Stimulated activated memory B cell treated with anti-CD40 and anti-IgM and Interleukin-4, amounts not matched to agents 10 μg/mL and 1 μg/mL and 100 μg/mL, for 72 hours (primary cell): ENCODE measurements at places on chromosomes 6 and 20.

GRCh38 chr6:166381733-166382499, 824 bp downstream of the MPC1 start:
- peak; percentile 59 for ATAC-seq

- ATAC-seq: no peak
Observed at GRCh38 chr6:96499781-96500180, 21.8 kb upstream of the UFL1 start.

DNA sequence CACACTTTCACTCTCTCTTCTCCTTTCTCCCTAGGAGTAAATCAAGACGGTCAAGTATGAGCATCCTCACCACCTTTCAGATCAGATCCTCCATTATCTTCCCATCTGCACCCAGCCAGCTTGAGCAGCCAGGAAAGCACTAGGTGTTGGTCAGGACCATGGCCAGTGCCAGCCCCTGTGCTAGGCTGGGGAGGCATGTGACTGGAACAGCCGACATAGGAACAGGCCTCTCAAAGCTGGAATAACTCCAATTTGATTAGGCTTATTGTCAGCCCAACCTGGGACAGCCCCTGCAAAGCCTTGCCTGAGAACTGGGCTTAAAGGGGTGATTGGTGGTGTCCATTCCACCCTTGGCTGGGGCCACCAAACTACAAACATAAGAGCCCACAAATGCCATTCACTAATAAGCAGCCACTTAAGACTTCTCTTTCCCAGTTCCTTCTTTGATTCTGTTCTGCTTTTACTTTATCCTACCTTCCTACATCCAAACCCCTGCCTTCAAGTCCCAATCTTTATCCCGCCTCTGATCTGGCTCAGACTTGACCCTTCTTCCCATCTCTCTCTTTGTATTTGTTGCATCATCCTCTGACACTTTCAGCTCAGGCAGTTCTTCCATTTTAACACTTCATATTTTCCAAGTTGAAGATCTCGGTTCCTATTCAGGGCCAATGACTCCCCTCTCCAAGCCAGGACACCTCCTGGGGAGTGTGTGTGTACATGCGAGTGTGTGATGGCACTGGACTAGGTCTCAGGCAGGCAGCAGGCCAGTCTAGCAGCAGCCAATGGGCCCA, 4.5 kb upstream of the TREM2 start:
- no peak for ATAC-seq

DNA sequence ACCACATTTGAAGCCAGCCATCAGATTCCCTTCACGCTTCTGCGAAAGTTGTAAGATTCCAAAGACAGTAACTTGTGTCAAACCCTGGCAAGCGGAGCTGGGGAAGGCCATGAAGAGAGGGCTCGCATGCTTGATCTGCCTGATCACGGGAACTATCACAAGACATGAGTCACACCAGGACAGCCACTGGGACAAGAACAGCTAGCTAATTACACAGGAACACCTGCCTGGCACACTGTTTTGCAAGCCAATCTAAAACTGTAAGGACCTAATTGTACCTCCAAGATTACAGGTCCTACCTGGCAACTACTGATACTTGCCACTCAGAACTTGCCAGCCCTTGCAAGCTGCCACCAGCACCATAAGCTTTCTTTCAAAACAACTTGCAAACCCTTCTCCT, 289.3 kb downstream of the KIF16B start:
- ATAC-seq: no peak

DNA sequence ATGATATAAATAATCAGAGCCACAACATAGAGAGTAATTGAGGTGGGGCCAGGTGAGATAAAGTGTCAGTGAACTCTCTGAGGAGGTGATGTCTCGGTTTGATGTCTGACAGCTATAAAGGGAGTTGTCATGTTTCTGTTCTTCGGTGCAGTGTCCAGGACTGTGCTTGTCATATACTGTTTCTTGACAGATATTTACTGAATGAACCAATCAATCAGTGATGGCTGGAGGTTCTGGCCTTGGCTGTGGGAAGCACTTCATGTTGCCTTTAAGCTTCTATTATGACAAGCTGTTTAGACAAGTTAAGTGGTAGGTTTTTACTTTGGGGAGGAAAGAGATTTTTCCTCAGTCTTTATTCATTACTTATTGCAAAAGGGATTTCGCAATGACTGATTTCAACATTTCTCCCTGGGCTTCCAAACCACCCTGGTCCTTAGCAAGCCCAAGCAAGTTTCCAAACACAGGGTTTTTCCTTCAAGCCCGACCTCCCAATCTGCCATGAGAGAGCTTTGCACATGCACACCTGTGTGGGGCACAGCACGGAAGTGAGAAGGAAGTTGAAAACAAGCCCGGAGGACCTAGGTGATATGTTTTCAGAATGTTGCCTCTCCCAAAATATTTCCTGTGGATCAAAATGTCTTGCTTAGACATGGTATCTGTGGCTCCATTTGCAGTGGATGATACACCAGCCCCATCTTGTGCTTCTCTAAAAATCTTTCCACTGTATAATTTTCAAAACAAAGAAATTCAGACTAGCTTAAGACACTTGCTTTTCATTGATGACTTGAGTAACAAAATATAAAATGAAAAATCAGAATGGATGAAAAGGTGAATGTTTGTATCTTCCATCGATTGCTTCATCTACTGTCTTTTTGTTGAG, 567.3 kb upstream of the BTBD3 start:
- no peak for ATAC-seq

DNA sequence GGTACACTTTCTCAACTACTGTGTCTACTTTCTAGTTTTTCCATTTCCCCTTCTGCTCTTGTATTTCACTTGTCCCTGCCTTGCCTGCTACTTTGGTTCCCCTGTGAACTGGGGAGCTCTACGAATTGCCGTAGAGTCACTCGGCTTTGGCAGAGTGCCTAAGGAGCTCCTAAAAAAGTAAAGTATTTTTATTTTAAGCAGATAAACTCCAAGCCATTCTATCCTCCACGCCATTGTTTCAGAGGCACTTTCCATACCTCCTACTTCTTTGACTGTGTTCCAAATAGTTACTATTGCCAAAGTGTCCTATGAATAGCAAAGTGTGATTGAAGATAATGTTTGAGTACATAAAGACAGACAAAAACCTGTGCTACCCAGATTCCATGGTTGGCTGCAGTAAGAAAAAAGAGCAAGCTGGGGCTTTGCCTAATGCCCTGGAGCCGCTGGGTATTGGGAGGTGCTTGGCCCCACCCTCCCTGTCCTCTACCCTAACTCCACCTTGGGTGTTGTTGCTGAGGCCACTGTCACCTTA, 5.1 kb upstream of the MBOAT1 start:
- ATAC-seq: no peak

DNA sequence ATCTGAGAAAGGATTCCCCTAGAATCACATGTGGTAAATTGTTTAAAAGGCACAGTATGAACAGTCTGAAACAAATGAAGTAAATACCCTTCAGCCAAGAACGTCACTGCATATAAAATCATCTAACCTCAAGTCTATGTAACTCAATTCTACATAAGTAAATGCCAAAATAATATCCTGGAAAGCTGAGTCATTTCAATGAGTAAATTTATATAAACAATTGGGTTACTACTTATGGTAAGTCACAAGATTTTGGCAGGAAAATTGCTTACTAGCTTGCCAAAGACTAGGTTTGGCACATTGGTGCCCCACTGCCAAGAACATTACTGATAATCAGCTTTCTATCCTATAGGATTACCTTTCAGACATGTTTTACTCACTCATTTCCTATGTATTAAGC, 8.4 kb downstream of the GMDS start:
- ATAC-seq: no peak

DNA sequence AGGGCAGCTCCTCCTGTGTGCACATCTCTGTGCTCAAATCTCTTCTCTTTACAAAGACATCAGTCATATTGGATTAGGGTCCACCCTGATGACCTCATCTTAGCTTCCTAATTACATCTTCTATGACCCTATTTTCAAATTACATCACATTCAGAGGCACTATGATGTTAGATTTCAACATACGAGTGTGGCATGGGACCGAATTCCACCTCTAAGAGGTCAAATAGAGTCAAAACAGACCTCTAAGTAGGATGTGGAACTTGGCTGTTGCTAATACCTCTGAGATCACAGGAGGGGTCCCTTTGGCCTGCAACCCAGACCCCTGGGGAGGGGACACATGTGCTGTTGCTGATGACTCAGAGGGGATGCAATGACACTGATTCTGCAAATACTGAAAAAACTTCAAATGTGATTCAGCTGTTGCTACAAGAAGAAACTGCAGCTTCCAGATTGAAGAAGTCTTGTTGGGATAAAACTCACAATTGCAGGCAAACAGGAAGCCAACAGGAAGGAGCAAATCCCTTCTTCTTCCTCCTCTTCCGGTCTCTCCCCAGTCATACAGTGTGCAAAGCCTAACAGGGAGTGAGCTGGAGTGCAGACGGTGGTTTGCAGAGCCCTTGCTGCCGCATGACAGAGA, 216.2 kb downstream of the MYLK4 start:
- no peak for ATAC-seq

GRCh38 chr6:155782320-155782731, 326.7 kb upstream of the NOX3 start:
- ATAC-seq: no peak

DNA sequence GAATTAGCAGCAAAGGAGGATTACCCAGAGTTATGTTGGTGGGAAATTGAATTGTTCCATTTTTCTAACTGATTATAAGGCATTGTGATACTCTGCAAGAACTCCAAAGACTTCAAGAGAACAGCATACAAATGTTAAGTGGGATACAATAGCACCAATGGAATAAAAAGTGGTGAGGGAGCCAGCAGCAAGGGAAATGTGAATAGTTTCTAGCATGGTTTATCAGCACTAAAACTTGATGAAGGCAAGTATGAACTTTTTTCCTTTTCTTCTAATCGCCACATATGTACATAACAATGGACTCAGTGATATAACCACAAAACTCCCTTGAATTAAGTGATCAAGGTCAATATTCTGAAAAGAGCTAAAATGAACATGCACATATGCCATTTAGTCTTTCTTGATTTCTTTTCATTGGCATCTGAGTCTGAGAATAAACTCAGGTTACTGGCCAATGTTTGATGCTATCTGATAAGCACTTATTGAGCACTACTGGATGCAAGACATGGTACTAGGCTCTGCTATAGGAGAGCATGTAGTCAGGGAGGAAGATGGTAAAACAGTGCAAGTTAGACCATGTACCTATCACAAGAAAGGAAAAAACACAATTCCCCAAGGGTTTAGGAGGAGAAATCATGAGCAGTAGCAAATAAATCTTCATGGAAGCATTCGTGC, 36.6 kb upstream of the NOX3 start:
- no peak for ATAC-seq

DNA sequence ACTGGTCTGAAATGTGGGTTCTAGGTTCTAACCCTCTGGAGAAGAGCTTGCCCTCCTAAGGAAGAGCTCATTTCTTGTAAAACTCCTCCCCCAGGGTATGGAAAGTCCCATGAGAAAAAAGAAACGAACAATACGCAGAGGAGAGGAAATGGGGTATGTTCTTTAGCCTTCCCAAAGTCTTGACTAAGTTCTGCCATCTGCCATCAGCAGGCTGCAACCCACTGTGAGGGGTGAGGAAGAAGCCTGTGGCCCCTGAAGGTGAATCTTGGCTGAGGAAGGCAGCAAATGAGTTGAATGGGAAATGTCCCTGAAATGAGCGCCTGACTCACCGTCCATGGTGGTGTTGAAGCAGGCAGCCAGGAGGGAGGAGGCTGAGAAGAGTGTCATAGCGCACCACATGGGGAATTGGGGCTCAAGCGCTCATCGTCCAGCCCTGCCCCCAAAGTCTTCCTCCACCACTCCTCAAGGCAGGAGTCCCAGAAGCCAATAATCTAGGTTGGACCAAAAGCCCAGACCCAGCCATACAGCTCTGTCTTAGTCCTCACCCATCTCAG, 10.4 kb upstream of the MATN4 start:
- no peak for ATAC-seq

- no peak for ATAC-seq
Observed at GRCh38 chr6:106347219-106347618, 13.3 kb upstream of the CRYBG1 start.

GRCh38 chr6:20001286-20001685, 164.1 kb downstream of the ID4 start:
- ATAC-seq: no peak

- ATAC-seq: no peak
Observed at GRCh38 chr6:145327586-145327985, 407.7 kb downstream of the EPM2A start.

GRCh38 chr6:147418523-147418922, 90.0 kb upstream of the SAMD5 start:
- ATAC-seq: no peak

DNA sequence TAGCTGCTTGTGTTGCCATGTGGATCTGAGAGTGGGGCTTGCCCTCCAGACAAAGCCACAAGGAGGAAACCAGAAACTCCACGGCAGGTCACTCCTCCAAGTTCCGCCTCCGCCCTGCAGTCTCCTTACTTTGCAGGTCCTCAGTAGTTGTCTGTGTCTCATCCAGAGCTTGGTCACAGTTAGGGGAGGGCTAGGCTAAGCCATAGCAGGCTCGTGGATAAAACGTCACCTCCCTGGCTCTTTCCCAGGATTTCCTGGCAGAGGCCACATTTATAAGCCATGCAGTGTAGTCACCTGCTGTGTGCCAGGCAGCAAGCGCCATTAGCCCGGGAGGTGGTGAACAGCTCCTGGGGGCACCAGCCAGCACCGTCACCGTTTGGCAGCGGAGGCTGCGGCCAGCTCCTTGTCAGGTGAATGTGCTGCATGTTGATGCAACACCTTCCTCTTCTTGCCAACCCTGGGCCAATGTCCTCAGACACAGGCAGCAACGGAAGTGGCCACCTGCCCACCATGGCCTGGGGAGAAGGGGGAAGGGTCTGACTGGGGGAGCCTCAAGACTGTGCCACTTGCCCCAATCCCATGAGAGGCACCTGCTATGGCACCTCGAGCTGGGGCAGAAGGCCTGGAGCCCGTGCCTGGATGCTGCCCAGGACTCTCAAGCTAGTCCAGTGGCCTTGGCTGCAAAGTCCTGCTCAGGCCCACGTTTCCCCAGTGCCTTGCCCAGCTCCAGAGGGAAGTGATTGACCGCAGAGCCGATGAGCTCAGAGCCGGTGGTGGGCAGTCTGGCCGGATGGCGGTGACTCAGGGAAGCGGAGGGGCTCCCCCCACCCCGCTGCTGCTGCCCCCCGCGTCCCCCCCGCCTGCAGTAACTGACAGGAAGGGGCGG, 39.0 kb upstream of the SLCO4A1 start:
- peak; percentile 52 for ATAC-seq

DNA sequence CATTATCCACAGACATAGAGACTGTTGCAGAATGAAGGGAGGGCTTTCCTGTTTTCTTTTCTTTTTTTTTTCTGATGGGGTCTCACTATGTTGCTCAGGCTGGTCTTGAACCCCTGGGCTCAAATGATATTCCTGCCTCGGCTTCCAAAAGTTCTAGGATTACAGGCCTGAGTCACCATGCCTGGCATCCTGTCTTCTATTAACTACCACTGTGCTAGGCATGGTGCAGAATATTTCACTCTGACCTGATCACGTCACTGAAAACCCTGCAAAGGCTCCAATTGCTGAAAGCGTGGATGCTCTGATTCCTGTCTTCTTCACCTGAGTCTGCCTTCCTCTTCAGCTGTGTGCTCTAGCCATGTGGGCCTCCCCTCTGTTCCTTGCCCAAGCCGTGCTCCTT, 8.5 kb upstream of the DNMT3B start:
- ATAC-seq: no peak
